SK-N-MC (cell line): ENCODE measurements at places on chromosomes 7 and 10.

GRCh38 chr10:89175816-89176215 lies 31.3 kb downstream of the CH25H start:
- DNase-seq = no peak

DNA sequence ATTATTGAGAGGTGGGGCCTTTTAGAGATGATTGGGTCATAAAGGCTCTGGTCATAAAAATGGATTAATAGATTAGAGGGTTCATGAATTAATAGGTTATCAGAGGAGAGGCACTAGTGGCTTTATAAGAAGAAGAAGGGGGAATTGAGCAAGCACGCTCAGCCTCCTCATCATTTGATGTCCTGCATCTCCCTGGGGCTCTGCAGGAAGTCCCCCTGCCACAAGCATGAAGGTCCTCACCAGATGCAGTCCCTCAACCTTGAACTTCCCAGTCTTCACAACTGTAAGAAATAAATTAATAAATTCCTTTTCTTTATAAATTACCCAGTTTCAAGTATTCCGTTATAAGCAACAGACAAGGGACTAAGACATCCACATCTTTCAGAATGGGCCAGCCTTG lies 17.1 kb upstream of the C10orf67 start:
- no peak for DNase-seq

- DNase-seq = no peak
Observed at GRCh38 chr7:105826143-105826542, 50.3 kb downstream of the ATXN7L1 start.

- DNase-seq = no peak
Observed at GRCh38 chr7:102270178-102270887, 16.3 kb upstream of the SH2B2 start.

DNA sequence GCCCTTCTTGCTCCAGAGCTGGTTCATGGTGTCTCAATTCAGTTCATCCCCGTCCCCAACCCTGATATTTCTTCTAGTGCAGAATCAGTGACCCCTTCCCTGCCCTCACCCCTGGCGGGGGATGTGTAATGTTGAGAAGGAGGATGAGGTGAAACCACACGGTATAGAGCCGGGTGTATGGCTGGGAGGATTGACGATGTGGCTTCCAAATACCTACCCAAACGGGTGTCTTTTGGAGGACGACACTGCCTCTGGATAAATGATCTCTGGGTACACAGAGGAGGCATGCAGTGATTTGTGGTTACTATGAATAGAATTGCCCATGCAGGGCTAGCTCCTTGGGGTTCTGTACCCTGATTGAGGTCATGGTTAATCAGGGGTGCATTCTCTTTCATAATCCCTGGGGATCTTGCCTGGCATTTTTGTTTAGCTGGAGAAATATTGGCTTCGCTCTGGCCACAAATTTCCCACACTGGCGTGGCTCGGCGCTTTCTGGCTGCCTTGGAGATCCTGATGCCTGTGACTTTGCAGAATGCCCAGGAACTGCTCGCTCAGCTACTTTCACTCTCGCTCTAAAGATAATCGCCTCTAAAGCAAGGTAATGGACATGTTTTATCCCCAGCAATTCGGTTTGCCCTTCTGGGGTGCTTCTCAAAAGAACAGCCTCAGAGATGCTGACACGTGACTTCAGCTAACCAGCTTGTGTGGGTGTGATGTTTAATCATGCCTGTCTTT lies 89.2 kb downstream of the RBM20 start:
- no peak for DNase-seq

DNA sequence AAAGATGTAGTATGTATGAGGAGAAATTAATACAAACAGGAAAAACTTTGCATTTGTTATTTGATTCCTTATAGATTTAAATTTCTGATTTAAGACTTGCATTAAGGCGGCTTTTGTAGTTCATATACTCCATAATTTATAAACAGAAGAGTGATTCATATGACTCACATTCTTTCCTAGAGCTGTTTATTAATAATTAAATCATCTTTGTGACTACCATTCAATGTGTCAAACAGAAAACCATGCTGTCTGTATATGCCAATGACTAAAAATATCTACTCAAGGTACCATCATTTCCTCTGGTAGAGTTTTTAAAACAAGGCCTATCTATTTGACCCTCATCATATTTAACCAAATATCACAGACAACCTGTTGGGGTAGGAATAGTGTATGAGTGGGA lies 501.7 kb downstream of the PARD3 start:
- DNase-seq = no peak

- DNase-seq = no peak
Observed at GRCh38 chr7:18497800-18498199, 2.3 kb downstream of the HDAC9 start.

- DNase-seq = no peak
Observed at GRCh38 chr10:129993621-129994020, 29.5 kb upstream of the EBF3 start.

GRCh38 chr7:142880876-142881505 lies 4.6 kb downstream of the TRPV6 start:
- no peak for DNase-seq

GRCh38 chr10:59833810-59834209 lies 72.5 kb downstream of the CCDC6 start:
- DNase-seq = no peak

DNA sequence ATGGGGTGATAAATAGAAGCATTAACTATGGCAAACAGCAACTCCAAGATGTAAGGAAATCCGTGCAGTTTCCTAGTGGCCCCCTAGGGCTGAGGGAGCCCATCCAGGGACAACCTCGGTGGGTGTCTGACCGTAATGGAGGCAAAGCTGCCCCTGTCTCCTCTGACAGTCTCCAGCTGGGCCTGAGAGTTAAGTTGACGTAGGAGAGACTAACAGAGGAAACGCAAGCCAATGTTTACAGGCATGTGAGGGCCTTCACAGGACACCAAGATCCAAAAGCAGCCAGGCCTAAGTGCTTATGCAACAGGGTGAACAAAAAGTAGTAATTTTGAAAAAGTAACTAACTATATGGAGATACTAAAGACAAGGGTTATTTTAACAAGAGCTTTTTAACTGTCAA lies 330.0 kb upstream of the C7orf33 start:
- DNase-seq = no peak
